ENCODE measurements at places on chromosomes 2 and 18.

DNA sequence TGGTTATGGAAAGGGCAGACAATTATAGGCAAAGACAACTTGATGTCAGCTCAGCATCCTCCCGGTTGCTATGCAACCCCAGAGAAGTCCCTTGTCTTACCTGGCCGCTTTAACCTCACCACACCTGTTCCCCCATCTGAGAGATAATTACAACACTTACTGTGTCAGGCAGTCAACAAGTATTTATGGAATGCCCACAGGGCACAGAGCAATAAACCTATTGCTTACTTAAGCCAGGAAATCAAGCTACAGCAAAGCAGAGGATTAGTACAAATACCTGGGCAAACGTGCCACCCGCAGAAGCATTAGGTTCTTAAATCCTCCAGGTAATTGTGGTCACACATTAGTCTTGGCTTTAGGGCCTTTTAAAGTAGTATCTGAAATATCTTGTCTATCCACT is 320.4 kb upstream of the REV1 start:
- no peak for DNase-seq

- DNase-seq = no peak
Measured at GRCh38 chr2:49840428-49840975, 686.2 kb upstream of the FSHR start.

DNA sequence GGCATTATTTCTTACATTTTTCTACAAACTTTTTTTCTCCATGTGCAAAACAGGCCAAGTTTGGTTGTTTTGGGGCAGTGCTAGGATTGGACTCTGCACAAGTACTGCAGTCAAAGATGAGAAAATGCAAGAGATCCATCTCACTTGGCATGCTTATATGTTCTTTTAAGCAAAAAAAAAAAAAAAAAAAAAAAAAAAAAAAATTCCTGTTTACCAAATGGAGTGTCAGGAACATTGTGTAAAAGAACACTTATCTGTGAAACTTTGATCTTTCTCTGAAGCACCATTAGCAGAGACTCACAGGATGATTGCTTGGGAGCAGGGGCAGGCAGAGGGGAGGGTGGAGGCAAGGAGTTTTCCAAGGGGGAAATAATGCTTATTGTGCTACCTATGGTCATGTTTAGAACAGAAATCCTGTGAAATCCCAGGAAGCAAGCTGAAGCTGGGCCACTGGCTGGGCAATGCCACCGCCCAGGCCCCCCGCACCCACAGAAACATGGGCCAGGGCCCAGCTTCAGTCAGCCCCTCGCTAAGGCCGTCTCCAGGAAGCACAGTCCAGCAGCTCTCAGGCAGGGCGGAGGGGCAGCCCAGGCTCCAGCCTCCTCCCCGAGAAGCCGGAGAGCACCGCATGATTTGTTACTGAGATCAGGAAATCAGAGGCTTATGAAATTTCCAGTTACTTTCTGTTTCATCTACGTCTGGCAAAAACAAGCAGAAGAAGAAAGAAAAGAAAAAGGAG is 229.4 kb downstream of the ZNF516 start:
- DNase-seq = peak; percentile 44

DNA sequence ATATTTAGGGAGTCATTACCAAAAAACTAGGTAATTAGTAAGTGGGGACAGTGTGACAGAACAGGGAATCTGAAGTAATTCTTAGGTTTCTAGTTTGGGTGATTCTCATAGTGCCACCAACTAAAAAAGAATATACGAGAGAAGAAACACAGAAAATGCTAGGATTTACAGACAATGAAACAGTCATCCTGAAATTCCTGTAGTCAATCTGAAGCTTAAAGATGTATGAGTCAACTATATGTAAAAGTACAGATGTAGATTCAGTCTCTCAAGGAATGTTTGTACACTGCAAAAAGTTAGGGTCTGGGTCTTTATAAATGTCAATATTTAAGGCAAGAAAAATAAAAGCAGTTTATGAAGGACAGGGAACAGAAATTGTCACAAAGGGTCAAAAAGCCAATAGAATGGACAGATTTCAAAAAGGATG is 107.0 kb downstream of the STRN start:
- DNase-seq = no peak

GRCh38 chr18:10247021-10247741 is 207.3 kb upstream of the APCDD1 start:
- DNase-seq = peak; percentile 59

- DNase-seq = no peak
Measured at GRCh38 chr2:197931661-197932312, 127.4 kb downstream of the PLCL1 start.

GRCh38 chr2:240585101-240585500 is 1.4 kb upstream of the CAPN10 start:
- DNase-seq = no peak

DNA sequence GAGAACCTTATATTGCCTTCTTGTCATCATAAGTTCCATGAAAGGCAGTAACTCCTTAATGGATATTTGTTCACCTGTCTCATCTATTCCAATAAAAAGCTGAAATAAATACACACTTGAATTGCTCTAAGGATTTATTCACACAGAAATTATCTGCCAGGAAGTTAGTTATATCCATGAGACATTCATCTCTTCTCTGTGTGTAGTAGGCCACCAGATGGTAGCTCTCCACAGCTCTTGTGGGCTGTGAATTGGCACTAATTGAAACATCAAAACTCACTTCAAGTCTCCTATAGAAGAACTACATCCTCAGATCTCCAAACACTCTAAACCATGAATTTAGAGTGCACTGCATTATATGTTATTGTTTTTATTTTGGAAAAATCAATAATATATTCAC is 189.6 kb downstream of the DSC3 start:
- no peak for DNase-seq

DNA sequence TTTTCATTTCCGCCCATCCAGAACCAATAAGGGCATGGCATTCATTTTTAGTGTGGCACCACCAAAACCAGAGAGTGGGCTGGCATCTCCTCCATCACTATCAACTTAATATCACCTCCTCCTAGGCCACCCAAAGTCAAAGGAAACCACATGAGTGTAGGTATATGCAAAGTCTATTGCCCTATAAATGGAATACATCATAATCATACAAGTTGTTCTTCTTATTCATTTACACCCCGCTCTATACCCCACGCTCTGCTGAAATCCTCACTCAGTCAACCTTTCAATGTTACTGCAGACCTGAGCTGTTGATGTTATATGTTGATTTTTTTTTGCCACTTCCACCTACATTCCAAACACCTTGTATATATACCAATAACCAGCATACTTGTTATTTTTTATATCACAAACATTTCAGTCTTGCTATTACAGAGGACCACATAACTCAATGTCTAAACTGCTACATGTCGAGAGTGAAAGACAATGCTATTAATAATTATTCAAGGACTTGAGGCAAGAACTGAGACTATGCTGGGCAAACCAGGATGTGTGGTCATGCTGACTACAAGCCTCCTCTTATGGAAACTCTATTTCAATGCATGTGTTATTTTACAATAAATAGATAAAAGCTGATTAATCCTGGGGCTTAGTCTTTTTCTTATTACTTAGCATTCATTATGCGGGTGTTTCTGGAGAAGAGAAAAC is 466.5 kb upstream of the ID2 start:
- no peak for DNase-seq

DNA sequence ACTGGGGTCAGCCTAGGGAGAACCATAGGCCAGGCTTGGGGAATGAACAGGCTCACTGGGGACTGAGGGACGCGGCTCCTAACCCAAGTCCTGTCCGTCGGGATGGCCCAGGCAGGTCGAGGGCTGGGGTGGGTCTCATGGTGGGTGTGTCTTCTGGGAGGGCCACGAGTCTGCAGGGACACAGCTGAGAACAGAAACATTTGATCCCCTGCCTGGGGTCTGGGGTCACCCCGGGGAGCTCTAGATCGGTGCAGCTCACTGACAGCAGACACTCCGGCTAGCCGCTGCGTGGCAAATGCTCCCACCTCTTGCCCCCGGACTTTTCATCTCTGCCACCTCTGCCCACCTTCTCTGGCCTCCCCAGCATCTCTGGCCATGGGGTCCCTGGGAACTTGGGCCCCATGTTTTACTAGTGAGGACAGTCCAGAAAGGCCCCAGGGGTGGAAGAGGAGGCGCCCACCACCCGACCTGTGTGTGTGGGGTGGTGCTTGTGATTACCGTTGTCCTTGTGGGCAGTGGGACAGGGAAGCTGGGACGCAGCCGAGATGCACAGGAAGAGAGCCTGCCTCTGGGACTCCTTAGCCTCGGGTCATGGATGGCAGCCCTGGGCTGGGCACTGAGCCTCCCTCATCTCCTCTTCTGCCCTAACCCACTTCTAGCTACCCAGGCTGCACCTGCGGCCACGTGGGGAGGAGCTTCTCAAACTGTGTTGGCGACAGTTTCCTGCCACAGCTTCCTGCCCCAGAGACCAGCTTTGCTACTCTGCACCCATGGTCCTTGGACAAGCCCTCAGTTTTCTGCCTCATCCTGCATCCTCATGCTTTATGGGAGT is 4.9 kb downstream of the ZAP70 start:
- no peak for DNase-seq

DNA sequence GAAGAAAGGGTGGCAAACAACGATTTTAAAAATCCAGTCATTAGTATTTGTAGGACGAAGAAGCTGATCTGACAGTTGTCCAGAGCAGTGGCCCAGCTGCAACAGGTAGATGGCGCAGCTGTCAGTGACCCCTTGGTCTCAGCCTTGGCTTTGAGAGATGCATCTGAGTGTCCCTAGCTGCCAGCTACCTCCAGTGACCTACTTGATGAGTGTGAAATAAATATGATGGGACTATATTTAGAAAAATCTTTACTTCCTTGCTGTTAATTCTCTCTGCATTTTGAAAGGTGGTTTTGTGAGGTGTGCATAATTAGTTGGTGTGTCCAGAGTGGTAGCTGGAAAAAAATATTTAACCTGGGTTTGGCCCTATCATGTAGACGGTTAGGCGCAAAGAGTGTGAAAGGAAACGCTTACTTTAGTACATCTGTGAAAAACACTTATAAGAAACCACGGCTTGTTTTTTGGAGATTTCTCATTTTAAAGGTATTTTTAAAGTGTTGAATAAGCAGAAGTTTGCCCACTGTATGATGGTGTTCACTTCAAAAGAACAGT is 963 bp downstream of the INPP1 start:
- DNase-seq = no peak

DNA sequence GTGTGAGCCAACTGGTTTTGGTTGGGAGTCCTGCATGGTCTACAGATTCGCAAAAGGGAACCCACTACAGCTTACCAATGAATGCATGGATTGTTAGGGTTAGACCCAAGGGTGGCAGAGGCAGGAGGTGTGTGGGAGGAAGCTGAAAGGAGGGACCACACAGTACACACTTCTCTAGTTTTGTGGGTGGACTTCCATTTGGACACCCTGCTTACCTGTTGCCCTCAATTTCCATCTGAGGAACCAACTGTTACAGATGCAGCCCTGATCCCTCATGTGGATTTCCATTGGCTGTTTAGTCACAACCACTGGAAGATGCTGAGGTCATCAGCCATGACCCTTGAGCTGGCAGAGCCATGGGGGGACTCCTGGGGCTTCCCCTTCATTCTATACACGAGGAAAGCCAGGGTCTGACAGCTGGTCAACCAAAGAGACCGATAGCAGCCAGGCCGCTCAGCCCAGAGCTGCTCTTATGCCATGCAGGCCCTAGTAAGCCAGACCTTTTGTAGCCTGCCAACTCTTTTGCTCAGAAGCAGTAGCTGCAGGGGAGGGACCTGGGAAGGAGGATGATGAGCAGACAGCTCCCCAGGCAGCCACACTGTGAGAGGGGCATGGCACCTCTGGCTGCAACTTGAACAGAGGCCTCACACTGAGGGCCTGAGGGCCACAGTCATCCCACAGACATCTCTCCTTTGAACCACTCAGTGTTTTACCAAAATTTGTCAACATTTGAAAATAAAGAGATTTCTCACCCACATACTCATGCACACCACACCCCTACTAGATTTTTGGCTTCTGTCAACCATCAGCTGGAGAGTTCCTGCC is 162.1 kb downstream of the SETBP1 start:
- DNase-seq = no peak

DNA sequence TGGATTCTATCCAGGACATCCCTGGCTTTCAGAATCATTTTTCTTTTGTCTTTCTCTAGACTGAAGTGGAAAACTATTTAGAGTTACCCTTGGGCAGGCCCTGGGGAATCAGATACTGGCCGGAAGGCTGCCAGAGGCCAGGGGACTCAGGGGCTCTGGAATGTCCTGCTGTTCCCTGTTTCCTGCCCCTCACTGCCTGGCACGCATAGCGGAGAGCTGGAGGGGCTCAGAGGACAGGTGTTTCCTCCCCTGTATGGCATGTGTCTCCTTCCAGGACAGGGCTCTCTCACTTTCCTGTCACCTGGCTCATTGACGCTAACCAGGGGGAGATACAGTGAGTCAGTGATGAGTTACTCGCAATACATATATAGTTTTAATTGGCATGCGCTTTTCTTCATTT is 38.8 kb downstream of the DYSF start:
- no peak for DNase-seq

- DNase-seq = no peak
Measured at GRCh38 chr2:168920504-168921157, 19.5 kb downstream of the G6PC2 start.

- DNase-seq = no peak
Measured at GRCh38 chr2:10961490-10961875, 49.7 kb downstream of the KCNF1 start.

- no peak for DNase-seq
Measured at GRCh38 chr2:167508709-167509108, 620.4 kb downstream of the XIRP2 start.

DNA sequence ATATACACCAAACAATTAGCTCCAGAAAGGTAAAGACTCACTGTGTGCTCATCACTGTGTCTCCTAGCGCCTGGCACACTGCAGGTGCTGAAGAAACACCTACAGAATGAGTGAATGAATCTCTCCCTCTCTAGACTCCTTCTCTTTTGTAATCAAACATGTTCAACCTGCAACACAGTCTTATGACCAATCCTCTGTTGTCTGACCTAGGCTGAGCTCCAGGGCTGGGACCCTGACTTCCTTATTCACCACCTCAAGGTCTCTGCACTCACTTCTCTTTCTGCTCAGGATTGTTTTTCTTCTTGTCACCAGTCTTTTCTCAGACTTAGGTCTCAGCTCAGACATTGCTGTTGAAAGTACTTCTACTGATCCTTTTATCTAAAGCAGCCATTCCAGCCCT is 9.8 kb downstream of the CKAP2L start:
- DNase-seq = no peak

GRCh38 chr18:3180325-3180724 is 39.4 kb downstream of the MYOM1 start:
- no peak for DNase-seq

- DNase-seq = no peak
Measured at GRCh38 chr2:240730501-240731177, 39.0 kb downstream of the AQP12A start.

All from right cardiac atrium (tissue), 5 donors.